ENCODE measurements at places on chromosomes 1 and 21.

DNA sequence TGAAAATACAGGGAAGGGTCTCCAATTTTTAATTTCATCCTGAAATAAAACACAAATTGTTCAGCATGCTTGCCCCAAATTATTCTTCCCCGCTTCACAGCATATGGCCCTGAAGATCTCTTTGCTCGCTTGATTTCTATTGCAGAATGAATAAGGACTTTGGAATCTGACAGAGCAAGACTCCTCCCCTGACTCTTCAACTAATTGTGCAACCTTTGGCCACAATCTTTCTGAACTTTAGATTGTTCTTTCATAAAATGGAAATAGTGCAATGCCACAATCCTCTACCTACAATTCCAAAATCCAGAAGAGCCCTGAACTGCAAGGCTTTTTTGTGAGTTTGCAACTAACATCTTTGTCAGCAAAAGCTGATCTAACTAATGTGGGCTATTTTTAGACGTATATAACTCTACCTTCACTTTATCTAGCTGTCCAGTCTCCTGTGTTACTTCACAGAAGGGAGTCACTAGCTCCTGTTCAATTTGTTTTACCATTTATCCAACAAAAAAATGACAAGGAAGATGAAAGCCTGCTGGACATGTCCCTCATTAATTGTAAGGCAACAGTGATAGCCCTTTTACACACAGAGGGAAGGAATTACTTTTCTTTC lies 13.4 kb downstream of the RNASEL start:
- no peak for DNase-seq

GRCh38 chr1:181601186-181601950 lies 118.1 kb downstream of the CACNA1E start:
- DNase-seq = no peak

DNA sequence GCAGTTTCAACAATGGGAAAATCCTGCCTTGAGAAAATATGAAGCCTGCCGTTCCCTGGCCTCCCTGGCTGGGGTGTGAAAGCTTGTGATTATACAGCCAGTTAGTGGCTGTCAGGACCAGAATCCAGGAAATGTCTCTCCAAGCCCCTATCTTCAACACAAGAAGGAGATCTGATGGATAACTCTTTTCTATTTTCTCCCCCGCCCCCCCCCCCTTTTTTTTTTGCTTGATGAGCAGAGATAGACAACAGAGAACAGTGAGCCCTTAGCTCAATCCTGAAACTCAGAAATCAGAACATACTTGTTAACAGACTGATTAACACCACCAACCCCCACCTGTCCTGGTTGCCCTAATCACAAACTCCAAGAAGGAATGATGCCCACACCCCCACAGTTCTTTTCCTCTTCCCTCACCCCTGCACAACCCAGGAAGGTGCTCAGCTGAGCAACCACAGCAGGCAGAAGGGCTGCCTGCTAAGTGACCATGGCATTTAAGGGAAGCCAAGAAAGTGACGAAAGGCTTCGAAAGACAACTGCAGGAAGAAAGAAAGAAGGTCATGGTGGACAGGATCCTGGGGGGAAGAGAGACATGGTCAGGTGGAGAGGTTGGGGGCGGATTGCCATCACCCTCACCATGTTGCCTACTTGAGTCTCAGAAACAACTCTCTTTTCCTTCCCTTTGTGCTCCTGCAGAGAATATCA lies 12.3 kb upstream of the DENND2D start:
- DNase-seq = no peak

DNA sequence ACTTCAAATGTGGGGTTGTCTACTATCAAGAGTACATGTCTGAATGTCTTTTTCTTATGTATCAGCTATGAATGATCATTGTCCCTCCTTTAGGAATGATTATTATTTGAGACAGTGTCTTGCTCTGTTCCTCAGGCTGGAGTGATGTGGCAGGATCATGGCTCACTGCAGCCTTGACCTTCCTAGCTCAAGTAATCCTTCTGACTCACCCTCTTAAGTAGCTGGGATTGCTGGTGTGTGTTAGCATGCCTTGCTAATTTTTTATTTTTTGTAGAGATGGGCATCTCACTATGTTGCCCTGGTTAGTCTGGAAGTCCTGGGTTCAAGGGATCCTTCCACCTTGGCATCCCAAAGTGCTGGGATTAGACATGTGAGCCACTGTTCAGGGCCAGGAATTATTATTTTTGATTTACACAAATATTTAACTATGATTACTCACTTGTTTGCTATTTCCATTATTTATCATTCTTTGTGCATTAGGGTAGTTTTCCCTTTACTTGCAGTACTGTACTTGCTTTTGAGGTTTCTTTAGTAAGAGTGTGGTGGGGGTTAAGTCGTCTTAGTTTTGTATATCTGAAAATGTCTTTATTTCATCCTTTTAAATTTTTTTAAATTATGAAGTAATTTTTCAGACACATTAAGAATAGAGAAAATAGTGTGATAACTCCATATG lies 12.8 kb downstream of the S100A7 start:
- no peak for DNase-seq

DNA sequence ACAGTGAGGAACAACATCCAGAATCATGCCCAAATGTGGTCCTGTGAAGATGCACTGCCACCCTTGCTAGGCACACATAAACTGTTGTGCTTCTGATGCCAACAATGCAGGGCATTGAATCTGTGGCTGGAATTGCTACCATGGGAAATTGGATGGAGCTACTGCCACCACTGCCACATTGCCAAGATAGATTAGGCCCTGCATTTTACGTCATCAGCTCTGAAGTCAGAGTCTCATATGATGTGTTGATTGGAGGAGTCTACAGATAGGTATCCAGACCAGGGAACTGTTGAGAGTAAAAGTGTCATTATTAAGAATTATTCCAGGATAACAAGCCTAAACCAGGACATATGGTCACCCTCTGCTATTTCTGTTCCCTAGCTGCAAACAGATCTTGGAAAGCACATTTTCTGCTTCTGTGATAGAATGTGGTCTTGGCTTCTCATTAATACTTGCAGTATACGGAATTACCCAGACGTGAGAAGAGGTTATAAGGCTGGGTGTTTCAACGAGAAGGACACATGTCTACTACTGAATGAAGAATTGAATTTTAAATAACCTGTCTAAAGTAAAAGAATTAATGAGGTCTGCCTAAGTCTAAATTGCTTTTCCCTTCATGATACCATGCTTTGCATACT lies 106.6 kb downstream of the TNNI3K start:
- no peak for DNase-seq

- DNase-seq = no peak
These were observed 41.0 kb upstream of the SLC45A1 start for GRCh38 chr1:8276932-8277331.

- no peak for DNase-seq
These were observed 7.3 kb downstream of the FCRLB start for GRCh38 chr1:161728376-161729226.

DNA sequence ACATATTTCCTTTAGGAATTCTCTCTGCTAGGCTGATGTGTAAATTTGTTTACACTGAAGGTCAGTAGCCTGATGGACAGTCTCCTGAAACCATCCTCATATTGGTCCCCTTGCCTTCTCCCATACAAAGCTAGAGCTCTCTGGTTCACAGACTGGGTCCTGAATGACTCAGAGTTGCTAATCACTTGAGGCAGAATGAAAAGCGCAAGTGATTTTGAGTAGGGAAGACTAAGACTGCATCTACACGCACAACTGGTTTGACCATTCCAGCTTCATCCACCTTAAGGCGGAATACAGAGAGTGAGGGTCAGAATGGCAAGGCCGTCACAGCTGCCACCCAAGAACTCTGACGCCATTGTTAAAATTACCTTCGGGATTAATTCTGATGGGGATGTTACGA lies 70.2 kb upstream of the KIF26B start:
- no peak for DNase-seq

GRCh38 chr21:37339552-37339939 lies 27.0 kb upstream of the DYRK1A start:
- no peak for DNase-seq

GRCh38 chr1:102742426-102742825 lies 365.9 kb downstream of the COL11A1 start:
- DNase-seq = no peak

DNA sequence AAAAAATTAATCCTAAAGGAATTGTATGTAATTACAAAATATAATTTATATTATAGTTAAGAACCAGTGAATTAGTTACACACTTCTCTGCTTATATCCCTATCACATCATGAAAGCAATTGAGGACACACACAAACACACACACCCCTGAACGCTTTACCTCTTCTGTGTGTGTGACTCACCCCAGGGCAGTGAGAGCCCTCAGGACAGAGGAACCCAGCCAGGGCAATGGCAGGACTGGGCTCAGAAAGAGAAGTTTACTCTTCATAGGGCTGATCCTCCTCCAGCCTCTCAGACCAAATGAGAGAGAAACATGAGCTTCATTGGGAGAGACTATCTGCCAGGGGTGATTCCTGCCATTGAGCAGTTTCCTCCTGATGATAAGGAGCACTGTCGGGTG lies 38.1 kb downstream of the SLC44A3 start:
- no peak for DNase-seq

DNA sequence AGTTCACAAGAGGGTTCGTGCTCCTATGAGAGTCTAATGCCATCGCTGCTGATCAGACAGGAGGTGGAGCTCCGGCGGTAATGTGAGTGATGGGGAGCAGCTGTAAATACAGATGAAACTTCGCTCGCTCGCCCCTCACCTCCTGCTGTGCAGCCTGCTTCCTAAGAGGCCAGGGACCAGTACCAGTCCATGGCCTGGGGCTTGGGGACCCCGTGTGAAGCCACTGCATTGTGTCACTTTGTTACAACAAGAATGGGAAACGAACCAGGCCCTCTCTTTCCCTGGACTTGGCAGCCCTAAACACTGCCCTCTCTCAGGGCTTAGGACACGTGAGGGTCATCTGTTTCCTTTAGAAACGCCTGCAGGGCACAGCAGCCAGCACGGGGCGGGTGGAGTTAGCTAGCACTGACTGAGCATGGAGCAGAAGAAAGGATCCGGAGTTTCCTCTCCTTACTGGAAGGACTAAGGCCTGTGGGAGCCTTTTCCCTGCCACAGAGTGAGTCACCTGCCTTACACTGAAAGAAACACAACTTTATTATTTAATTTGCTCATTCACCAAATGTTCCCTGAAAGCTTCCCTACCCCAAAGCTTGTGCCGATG lies 185.2 kb upstream of the TMEM51 start:
- DNase-seq = no peak

DNA sequence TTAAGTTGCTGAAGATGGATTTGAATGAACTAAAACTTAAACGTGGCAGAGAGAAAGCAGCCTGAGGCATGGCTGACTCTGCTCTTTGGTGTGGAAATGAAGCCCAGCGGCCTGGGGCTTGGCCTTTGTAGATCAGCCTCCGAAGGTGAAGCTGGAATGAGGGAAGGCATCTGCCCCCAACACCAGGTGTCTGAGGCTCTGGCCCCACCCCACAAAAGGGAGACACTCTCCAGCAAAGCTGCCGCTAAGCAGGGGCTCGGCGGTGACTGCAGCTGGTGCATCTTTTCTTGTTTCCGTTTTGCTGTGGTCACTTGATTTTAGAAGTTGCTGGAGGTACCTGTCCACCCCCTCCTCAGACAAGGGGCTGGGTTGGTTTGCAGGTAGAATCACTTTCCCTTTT lies 38.2 kb upstream of the NID1 start:
- DNase-seq = no peak

- DNase-seq = no peak
These were observed 632.2 kb downstream of the KIF26B start for GRCh38 chr1:245786948-245787347.

- no peak for DNase-seq
These were observed 20.3 kb upstream of the MPZL1 start for GRCh38 chr1:167701510-167701909.

DNA sequence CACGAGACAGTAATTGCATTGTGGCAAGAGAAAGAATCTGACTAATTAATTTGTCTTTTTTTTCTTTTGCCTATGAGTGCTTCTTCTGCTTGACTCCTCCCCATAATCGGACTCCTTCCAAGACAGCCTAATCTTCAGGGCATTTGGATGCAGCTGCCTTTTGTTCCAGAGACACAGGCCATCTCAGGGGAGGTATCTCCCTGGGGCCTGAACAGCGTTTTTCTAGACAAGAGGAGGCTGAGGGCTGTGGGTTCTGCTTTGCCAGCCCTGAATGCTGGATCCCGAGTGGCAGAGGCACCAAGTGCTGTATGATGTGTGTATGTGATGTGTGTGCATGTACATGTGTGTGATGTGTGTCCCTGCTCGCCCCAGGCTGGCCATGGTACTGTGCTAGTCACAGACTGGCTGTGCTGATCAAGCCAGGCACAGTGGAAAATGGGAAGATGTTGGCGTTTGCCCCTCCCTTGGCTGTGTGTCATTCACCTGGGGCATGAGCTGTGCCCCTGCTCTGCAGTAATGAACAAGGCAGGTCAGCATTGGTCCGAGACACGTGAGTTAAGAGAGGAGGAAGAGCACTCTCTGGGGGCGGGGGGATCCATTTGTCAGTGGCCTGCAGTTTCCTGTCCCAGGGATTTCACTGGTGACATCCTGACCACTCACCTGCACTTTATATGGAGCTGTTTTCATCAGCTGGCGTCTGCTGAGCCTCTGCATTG lies 77.2 kb downstream of the ADARB1 start:
- no peak for DNase-seq

DNA sequence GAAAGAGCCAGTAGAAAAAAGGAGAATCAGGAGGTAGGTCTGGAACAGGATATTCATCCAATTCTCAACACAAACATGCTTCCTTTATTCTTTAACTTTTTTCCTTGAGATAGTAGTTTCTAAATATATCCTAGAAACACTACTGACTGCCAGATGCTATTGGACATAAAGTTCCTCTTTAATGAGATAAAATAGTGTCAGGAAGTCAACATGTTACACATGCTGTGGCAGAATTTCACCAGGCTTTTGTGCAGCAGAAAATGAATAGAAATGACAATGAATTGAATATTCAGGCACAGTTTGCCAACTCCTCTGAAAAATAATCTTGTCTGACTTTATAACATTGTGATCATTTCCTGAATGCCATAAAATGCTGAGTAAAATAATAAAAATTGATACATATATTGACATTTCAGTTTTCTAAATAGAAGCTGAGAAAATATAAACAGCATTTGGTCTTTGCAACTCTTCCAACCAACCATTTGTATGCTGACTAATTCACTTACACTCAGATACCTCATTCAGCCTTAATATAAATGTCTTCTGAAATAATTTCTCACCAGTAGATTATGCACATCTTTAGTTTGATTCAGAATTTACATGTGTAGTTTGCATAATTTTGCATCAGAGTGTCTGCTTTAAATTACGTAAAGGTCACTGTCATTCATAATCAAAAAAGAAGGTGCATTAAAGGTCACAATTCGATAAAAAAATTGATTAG lies 486.1 kb upstream of the ADGRL2 start:
- DNase-seq = no peak

Data from stimulated activated CD4-positive, alpha-beta T cell treated with anti-CD3 and anti-CD28 coated beads, Interleukin-2, amount 100 ng/mL, for 24 hours (primary cell).